ENCODE measurements at places on chromosomes 2 and 18. TPM values are rescaled to one million over a fixed set of nuclear protein-coding genes. Genes with fewer than 3 reads are reported as not detected.

TEKT4 gene
- not detected for total RNA-seq

ABCG5 gene
- total RNA-seq, result 5.8 TPM

LGALSL gene
- total RNA-seq, result 22.6 TPM

EIF2B4 gene
- 105 TPM for total RNA-seq

SAG gene
- not detected for total RNA-seq

MERTK gene
- total RNA-seq, result 37.3 TPM

- H3K27ac ChIP-seq, result no peak overlapping the region
- H3K36me3 ChIP-seq, result no peaks in the 10 kb centered on the region
- DNase-seq, result no peak
- no peak overlapping the region for H3K4me3 ChIP-seq
- H3K27me3 ChIP-seq, result no peaks in the 10 kb centered on the region
Measured at GRCh38 chr2:157980020-157980419, 103.9 kb upstream of the ACVR1 start.

DNA sequence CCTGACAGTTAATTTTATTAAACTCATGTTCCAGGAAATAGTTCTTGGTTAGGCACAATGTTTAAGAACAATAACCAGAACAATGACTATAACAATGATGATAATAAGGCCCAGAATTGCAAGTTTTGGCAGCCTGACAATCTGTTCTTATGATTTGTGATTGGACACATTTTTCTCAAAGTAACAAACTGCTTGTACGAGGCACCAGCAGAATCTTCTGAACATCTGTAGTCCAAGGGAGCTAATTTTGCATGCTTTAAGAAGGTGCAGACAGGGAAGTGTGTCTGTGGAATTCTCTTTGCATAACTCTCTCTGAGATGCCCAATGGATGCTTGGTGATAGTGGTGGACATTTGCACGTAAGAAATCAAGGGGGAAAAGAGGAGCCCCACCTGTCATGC, 709.3 kb downstream of the SLC4A3 start:
- no peaks in the 10 kb centered on the region for H3K4me1 ChIP-seq
- DNase-seq, result no peak
- H3K4me3 ChIP-seq, result no peak overlapping the region
- no peak overlapping the region for H3K27ac ChIP-seq

GRCh38 chr2:240460781-240461431, 25.4 kb downstream of the GPC1 start:
- no peak for DNase-seq
- H3K4me1 ChIP-seq, result peaks cover 40% of the 10 kb centered on the region
- H3K4me3 ChIP-seq, result no peak overlapping the region

- no peak overlapping the region for H3K4me3 ChIP-seq
- peaks cover 16% of the 10 kb centered on the region for H3K4me1 ChIP-seq
- no peaks in the 10 kb centered on the region for H3K27me3 ChIP-seq
- H3K36me3 ChIP-seq, result no peaks in the 10 kb centered on the region
Measured at GRCh38 chr2:177193240-177193639, 19.4 kb upstream of the HNRNPA3 start.

DNA sequence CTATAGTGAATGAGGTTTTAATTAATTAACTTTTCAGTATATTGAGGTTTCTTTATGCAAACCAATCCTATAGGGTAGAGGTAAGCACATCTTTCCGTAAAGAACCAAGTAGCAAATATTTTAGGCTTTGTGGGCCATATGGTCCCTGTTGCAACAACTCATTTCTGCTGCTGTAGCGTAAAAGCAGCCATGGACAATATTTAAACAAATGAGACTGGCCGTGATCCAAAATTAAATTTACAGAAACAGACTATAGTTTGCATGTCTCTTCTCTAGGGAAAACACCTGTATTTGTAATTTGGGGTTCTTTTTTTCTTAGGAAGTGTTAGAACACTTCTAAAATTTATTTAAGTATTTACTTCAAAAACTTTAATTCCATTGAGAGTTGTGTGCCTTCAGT, 104.3 kb downstream of the KYNU start:
- H3K4me1 ChIP-seq, result peaks cover 32% of the 10 kb centered on the region
- peaks cover 7% of the 10 kb centered on the region for H3K36me3 ChIP-seq
- no peaks in the 10 kb centered on the region for H3K27me3 ChIP-seq
- no peak overlapping the region for H3K27ac ChIP-seq
- H3K4me3 ChIP-seq, result no peak overlapping the region
- DNase-seq, result no peak

DNA sequence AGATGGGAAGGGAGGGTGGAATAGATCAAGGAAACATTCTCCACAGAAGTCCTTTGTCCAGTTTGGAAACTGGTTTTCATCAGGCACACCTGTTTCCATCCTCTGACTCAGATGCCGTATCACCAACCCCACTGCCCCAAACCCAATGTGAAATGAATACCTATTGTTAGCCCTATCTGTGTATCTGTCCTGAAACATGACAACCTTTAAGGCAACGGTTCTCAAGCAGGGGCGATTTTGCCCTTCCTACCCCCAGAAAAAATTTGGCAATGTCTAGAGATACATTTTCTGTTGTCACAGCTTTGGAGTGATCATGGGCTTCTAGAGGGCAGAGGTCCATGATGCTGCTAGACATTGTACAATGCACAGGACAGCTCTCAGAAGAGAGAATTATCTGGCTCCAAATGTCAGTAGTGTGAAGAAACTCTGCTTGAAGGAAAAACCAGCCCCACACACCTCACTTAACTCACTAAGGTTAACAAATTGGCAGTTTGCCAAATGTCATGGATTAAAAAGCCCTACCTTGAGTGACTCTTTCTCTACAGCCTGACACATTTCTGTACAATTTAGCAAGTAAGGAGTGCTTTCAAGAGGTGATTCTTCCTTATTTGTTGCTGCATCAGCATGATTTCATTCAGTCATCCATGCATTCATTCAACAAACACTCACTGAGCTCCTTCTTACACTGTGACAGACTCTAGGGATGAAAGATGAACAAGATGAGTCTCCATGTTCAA, 3.4 kb downstream of the SCTR start:
- no peak overlapping the region for H3K4me3 ChIP-seq
- no peaks in the 10 kb centered on the region for H3K4me1 ChIP-seq
- no peak overlapping the region for H3K27ac ChIP-seq
- no peak for DNase-seq

GRCh38 chr2:95010126-95010525, 15.4 kb upstream of the MAL start:
- peaks cover 50% of the 10 kb centered on the region for H3K27me3 ChIP-seq
- H3K27ac ChIP-seq, result no peak overlapping the region
- H3K4me1 ChIP-seq, result no peaks in the 10 kb centered on the region
- H3K4me3 ChIP-seq, result no peak overlapping the region

GRCh38 chr2:133819906-133820305, 251.6 kb upstream of the NCKAP5 start:
- no peak overlapping the region for H3K4me3 ChIP-seq
- H3K27me3 ChIP-seq, result no peaks in the 10 kb centered on the region
- DNase-seq, result no peak
- no peaks in the 10 kb centered on the region for H3K4me1 ChIP-seq
- no peaks in the 10 kb centered on the region for H3K36me3 ChIP-seq
- no peak overlapping the region for H3K27ac ChIP-seq

DNA sequence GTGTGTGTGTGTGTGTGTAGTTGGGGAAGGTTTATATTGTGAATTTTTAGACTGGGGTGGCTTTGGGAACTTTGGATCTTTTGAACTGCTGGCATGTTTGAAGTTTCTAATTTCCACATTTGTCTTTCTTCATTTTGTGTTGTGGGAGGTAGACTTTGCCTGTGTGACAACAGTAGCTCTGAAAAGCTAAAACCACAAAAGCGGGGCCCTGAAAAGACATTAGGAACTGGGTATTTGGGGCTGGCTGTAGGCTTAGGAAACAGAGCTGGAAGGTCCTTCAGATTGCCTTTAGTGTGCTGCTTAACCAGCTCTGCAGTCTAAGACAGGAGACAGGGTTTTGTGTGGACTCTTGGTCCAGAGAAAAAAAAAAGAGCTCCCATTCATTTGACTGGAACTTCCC, 27.2 kb upstream of the DOCK10 start:
- no peak for DNase-seq
- H3K4me3 ChIP-seq, result no peak overlapping the region
- H3K27ac ChIP-seq, result no peak overlapping the region
- H3K4me1 ChIP-seq, result no peaks in the 10 kb centered on the region

GRCh38 chr2:59461127-59461526, 1092.3 kb downstream of the BCL11A start:
- H3K4me1 ChIP-seq, result no peaks in the 10 kb centered on the region
- H3K4me3 ChIP-seq, result no peak overlapping the region
- DNase-seq, result no peak
- H3K36me3 ChIP-seq, result no peaks in the 10 kb centered on the region
- no peaks in the 10 kb centered on the region for H3K27me3 ChIP-seq

DNA sequence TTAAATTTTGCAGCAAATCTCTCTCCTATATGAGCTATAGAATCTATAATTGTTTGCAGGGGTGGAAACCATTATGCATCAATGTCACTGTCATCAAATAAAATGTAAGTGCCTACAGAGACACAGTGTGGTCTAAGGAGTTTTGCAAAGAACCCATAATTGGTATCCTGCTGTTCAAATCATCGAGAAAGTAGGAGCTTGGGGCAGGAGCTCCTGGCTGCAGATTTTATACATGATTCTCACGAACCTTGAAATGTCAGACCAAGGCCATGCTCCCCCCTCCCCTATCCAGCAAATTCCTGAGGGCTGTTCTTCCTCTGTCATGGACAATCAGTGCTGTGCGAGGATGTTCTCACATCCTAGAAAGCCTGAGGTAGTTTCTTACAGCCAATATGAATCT, 119.5 kb upstream of the CYRIA start:
- H3K4me1 ChIP-seq, result no peaks in the 10 kb centered on the region
- H3K36me3 ChIP-seq, result no peaks in the 10 kb centered on the region

- H3K36me3 ChIP-seq, result no peaks in the 10 kb centered on the region
- H3K4me3 ChIP-seq, result no peak overlapping the region
- DNase-seq, result no peak
- no peaks in the 10 kb centered on the region for H3K4me1 ChIP-seq
- no peak overlapping the region for H3K27ac ChIP-seq
- H3K27me3 ChIP-seq, result peaks cover 60% of the 10 kb centered on the region
Measured at GRCh38 chr2:1835581-1836201, 91.4 kb upstream of the PXDN start.

DNA sequence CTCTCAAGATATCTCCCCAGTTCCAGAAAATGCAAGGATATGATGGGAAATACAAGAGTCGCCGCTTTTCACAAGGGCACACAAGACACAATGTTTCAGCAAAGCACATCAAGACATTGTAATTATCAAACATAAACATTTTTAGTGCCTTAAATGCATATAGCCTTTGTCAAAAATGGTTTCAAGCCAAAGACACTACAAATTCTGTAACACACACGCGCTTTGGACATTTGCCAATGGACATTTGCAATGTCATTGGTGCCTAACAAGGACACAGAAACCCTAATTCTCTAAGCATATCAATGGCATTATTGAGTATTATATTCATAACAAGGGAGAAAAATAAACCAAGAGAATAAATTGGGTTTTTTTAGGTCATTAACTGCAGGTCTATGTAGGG, 16.1 kb downstream of the ADD2 start:
- H3K4me1 ChIP-seq, result no peaks in the 10 kb centered on the region
- H3K27ac ChIP-seq, result no peak overlapping the region
- no peak overlapping the region for H3K4me3 ChIP-seq
- H3K36me3 ChIP-seq, result no peaks in the 10 kb centered on the region

DNA sequence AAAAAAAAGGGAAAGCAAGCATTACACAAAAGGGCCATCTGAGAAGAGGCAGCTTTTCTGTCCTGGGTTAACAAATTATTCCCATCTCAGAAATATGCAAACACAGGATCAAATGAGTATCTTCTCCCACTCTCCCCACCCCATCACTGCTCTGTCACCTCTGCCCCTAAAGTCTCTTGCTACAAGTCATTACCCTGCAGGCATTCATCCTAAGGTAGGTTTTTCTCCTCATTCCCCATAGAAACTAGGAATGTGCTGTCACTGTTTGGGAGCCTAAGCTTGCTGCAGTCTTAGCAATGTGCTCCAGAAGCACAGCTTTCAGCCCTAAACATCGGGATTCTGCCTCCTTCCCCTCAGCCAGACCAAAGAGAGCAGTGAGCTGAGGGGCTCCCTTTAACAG, 3.6 kb downstream of the LRRTM1 start:
- no peak for DNase-seq
- no peak overlapping the region for H3K4me3 ChIP-seq
- H3K27ac ChIP-seq, result no peak overlapping the region
- no peaks in the 10 kb centered on the region for H3K4me1 ChIP-seq
- H3K36me3 ChIP-seq, result no peaks in the 10 kb centered on the region
- H3K27me3 ChIP-seq, result peaks cover 37% of the 10 kb centered on the region

GRCh38 chr2:165238295-165238694, 919 bp upstream of the SCN2A start:
- no peak overlapping the region for H3K27ac ChIP-seq
- H3K4me1 ChIP-seq, result no peaks in the 10 kb centered on the region
- H3K4me3 ChIP-seq, result no peak overlapping the region
- no peaks in the 10 kb centered on the region for H3K27me3 ChIP-seq

- H3K4me1 ChIP-seq, result peaks cover 39% of the 10 kb centered on the region
- H3K27me3 ChIP-seq, result no peaks in the 10 kb centered on the region
- no peak overlapping the region for H3K27ac ChIP-seq
- no peaks in the 10 kb centered on the region for H3K36me3 ChIP-seq
Measured at GRCh38 chr2:48272199-48272598, 257.8 kb upstream of the STON1 start.

DNA sequence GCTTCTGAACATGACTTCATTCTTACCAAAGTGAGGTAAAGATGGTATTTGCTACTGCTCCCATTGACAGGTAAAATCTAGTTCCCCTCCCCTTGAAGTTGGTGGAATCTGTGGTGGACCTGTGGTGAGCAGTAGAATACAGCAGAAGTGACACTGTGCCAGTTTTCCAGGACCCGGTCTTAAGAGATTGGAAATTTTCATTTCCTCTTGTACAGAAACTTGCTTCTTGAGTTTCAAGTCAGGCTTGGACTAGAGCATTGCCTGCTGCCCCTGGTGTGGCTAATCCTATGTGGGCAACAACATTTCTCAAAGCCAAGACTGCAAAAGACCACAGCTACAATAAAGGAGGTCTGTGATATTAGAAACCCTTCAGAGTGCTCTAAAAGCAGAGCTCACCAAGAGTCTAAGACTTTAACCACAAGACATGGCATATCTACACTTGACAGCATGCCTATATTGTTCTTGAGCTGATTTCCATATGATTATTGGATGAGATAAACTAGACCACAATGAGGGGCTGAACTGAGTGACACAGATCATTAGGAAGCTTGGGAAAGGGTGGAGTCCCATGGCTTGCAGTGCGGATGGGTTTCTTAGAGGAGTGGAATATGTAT, 458.1 kb downstream of the BCL11A start:
- no peaks in the 10 kb centered on the region for H3K27me3 ChIP-seq
- H3K27ac ChIP-seq, result no peak overlapping the region
- DNase-seq, result no peak
- H3K4me3 ChIP-seq, result no peak overlapping the region
- peaks cover 35% of the 10 kb centered on the region for H3K4me1 ChIP-seq

- H3K27ac ChIP-seq, result no peak overlapping the region
- H3K36me3 ChIP-seq, result no peaks in the 10 kb centered on the region
- no peaks in the 10 kb centered on the region for H3K4me1 ChIP-seq
- H3K4me3 ChIP-seq, result no peak overlapping the region
- DNase-seq, result no peak
Measured at GRCh38 chr2:212694398-212694797, 155.8 kb upstream of the ERBB4 start.

Measured in HepG2 (cell line).